ENCODE measurements at places on chromosomes 2 and 18.

DNA sequence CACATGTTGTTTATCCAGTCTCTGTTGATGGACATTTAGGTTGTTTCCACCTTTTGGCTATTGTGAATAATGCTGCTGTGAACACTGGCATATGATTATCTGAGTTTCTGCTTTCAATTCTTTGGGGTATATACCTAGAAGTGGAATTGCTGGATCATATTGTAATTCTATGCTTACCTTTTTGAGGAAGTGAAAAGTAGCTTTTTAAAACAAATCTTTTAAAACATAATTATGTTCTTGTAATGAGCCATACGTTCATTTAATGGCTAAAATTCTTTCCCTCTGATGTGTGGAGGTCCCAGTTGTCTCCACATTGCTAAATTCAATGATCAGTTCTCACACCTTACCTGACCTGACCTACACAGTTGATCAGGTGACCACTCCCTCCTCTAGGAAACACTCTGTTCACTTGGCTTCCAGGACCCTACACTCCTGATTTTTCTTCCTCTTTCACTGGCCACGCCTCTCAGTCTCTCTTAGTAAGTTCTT is 27.8 kb upstream of the SERTAD2 start:
- no peak for DNase-seq

DNA sequence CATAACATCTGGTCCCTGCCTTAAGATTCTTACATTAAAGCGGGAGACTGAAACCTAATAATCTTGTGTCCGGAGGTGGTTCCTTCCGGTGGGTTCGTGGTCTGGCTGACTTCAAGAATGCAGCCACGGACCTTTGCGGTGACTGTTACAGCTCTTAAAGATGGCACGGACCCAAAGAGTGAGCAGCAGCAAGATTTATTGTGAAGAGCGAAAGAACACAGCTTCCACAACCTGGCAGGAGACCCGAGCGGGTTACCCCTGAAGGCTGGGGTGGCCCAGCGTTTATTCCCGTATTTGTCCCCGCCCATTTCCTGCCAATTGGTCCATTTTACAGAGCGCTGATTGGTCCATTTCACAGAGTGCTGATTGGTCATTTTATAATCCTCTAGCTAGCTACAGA is 122.3 kb upstream of the SIX2 start:
- peak; percentile 93 for DNase-seq

DNA sequence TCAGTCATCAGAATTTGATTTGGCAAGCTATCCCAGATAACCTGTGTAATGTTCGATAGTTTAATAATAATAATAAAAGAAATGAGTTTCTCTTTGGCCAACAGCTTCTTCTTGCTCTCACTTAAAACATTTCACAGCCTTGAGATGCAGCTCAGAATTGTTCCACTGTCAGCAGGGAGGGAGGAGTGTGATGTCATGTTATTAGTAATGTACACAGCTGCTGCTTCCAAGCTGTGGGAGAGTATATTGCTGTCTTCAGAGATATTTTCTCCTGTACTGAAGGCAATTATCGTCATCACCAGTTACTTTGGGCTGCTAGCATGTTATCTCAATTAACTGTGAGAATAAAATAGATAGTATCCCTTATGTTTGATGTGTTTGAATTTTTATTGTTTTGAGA is 146.9 kb upstream of the MAP3K20 start:
- DNase-seq, result peak; percentile 95

GRCh38 chr2:192151853-192152252 is 42.9 kb downstream of the TMEFF2 start:
- DNase-seq, result peak; percentile 39

- DNase-seq, result no peak
Observed at GRCh38 chr2:522776-523175, 154.4 kb downstream of the TMEM18 start.

DNA sequence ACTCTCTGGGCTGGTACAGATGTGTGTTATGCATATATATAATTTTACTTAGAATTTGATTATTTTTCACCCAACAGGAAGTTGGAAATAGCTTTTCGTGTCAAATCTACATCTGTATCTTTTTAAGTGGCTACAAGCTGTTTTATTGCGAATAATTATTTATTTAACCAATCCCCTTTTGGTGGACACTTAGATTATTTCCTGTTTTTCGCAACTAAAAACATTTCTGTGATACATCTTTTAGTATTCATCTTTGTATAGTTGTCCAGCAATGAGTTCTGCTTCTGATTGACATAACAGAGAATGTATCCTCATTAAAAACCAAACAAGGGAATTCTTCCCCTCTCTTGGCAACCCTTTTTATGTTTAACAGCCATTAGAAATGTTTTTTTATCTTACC is 16.6 kb downstream of the SEC11C start:
- no peak for DNase-seq

All from choroid plexus epithelial cell (primary cell).